Activated T-helper 1 cell treated with anti-CD3 and anti-CD28 coated beads, Interleukin-2, amount 50 U/mL, for 16 hours (primary cell): ENCODE measurements at places on chromosomes 7 and 10.

DNA sequence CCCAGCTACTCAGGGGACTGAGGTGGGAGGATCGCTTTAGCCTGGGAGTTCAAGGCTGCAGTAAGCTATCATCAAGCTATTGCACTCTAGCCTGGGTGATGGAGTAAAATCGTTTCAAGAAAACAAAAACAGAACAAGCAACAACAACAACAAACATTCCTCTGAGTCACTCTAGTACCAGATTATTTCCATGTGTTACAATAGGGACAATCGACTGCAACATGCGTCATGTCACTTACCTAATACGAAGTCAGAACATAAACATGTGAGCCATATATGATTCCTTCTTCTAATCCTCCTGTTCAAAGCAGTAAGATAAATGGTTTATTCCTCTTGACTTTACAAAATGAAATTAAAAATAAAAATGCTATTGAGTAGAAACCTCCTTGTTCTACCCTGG lies 57.3 kb downstream of the ZNF438 start:
- DNase-seq = no peak

- DNase-seq = no peak
These were observed 322.8 kb downstream of the POM121L12 start for GRCh38 chr7:53358269-53358668.

GRCh38 chr7:151256410-151257045 lies 8.0 kb upstream of the SMARCD3 start:
- no peak for DNase-seq

DNA sequence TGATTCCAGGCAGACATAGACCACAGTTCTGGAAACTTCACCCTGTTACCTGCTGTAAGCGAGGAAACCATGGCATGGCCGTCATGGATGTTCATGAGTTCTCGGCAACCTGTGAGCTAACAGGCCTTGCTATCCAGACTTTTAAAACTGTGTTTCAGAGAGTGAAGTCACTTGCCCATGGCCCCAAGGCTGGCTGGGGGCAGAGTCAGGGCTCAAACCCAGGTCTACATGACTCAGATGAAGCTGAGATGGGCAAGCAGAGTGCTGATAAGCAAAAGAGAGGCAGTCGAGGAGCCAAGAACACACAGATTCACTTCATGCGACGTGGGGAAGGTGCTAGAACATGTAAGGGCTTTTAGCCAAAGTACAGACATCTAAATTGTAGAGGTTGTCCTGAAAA lies 31.5 kb downstream of the C10orf53 start:
- no peak for DNase-seq

- DNase-seq = no peak
These were observed 13.4 kb downstream of the NHLRC2 start for GRCh38 chr10:113867904-113868303.

DNA sequence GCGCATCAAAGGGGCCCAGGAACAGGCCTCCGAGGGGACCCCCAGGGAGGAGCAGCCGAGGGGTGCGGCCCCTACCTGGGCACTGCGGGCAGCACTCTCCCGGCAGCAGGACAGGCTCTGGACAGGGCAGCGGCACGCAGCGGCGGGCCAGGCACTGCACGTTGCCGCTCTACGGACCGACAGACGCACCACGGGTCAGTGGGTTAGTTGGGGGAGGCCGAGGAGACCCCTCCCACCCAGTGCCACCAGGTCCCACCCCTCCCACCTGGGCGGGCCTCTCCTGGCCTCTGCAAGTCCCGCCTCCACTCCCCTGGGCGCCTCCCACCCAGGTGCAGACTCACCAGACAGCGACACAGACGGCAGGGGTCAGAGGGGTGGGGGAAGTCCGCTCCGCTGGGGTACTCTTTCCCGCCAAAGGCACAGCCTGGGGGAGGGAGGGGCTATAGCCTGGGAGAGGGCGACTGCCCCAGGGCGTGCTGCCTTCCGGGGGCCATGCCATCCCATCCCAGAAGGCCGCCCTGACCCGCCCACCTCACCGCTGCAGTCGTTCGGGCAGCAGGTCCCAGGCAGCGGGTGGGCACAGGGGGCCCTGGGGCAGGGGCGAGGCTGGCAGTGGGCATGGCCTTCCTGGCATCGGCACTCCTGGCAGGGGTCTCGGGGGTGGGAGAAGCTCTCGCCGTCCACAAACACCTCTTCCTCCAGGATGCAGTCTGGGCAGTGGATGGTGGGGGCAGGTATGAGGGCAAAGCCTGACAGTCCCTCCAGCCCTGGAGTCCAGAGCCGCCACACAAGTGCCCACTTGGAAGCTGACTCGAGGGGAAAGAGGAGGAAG lies 19.2 kb downstream of the KCP start:
- DNase-seq = no peak

GRCh38 chr7:84081973-84082522 lies 112.5 kb downstream of the SEMA3A start:
- DNase-seq = no peak

- DNase-seq = no peak
These were observed 676 bp upstream of the GPR146 start for GRCh38 chr7:1043552-1044188.

DNA sequence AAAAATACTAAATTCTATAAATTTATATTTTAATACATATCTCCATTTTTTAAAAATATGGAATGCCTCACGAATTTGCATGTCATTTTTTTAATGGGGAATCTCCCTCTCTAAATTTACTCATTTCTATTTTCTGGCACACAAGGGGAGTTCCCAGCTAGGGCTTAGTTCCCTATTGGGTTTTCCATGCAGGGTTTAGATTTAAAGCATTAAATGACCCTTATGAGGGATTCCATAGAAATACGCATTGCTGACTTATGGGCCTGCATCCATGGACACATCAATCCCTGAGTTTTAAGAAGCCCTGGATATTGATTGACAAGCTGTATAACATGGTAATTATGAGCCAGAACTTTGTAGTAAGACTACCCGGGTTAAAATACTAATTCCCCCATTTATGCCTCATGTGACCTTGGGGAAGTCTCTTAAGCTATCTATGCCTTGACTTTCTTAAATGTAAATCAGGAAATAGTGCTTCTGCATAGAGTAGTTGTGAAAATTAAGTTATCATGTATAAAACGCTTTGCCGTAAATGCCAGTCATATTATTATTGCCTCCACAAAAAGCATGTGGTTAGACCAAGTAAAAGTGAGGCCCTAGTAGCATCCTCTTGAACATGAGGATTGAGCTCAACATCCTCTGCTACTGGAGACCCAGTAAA lies 78.8 kb upstream of the ANKRD1 start:
- no peak for DNase-seq

DNA sequence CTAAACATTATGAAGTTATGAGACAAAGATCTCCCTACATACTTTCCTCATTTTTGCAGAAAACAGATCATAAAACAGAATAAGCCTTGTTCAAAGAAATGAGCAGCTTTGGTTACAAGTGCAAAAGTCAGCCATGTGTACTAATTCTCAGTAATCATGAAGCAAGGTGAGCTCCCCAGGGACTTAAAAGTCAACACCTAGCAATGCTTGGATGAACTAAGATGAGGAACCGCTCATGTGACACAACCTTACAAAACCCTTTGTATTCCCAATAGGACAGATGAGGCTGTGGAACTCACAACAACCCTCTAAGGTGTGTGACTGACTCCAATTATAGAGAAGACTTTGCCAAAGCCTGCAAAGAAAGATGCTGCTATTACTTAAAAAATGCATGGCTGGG lies 154.5 kb downstream of the SLC25A13 start:
- DNase-seq = no peak

DNA sequence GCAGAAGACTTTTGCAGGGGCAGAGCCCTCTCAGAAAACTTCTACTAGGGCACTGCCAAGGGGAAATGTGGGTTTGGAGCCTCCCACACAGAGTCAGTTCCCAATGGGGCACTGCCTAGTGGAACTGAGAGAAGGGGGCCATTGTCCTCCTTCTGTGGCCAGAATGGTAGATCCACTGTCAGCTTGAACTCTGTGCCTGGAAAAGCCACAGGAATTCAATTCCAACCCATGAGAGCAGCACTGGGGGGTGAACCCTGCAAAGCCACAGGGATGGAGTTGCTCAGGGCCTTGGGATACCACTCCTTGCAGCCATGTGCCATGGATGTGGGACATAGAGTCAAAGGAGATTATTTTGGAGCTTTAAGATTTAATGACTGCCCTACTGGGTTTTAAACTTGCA lies 262.2 kb upstream of the SEMA3C start:
- DNase-seq = no peak

- DNase-seq = no peak
These were observed 7.0 kb downstream of the MRPL43 start for GRCh38 chr10:100980311-100980710.
